ENCODE measurements at places on chromosomes 11 and 22.
A peak's percentile ranks its signal among the peaks of the same experiment; 100 is the strongest.

GRCh38 chr11:17188675-17189074, 19.1 kb downstream of the PIK3C2A start:
- DNase-seq = no peak

DNA sequence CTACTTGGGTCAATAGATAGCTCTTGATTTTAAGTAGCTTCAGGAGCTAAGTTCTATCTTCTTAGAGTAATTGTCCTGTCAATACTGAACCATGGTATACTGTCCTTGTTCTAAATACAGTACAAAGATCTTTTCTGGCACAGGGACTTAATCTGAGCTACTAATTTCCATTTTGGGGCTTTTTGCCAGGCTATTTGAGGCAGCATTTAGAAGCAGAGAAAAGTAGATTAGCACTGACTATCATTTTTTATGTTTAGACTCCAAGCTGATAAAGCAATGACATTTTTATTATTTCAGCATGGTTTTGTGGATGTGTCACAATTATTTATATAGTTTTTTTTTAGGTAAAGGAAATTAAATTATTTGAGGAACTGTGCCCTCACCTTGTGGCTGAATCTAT, 163.2 kb downstream of the FAT3 start:
- DNase-seq = no peak

DNA sequence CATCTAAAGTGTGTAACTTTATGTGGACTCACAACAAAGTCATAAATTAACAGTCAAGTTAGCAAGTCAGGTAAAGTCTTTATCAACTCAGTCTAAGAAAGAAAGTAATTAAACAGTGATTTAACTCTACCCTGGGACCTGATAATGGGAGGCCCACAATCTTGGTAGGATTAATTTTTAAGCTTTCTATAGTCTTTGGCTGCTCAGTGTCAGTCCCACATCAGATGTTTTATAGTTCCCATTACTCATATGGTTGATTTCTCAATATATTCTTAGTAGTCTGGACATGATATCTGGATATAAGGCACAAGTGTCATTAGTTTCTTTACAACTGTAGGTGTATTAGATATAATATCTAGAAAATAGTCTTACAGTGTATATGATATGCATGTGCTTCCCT, 38.5 kb upstream of the SCN3B start:
- DNase-seq = no peak

DNA sequence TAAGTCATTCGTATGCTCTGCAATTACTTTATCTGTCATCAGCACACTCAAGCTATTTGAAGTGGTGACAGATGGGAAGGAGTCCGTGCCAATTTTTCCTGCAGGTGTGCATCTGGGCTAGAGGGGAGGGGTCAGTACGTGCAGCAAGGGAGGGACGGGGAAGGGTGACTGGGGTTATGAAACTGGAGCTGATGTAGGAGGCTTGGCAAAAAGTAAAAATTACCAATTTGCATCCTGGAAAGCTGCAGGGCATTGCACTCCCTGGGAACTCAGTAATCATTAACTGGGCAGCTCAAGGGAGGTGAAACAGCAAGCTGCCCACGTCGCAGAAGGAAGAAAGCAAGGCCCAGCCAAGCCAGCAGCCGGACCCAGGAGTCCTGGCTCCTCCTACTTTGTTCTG, 87.1 kb upstream of the TMEM45B start:
- DNase-seq = no peak

- DNase-seq = no peak
Measured at GRCh38 chr22:44572414-44573207, 74.6 kb upstream of the RTL6 start.

DNA sequence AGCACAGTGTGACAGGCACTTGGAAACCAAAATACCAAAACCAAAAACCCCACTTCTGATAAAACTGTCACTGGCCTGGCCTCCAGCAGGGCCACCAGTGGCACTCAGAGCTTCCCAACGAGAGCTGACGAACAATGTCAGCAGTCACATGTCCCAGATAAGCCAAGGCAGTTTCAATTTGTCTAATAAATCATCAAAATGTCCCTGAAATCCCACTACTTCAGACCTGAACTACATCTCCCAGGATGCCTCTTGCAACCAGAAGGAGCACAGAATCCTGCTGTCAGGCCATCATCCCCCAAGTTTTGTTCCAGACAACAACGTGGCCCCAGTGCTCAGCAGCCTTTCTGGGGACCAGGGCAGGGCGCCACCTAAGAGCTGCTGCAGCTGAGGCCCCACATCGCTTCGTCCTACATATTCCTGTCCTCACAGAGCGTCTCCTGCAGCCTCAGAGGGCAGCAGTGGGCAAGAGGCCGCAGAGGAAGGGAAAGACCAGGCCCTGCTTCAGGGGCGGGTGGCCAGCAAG, 25.1 kb downstream of the LRFN4 start:
- DNase-seq = peak; percentile 27

DNA sequence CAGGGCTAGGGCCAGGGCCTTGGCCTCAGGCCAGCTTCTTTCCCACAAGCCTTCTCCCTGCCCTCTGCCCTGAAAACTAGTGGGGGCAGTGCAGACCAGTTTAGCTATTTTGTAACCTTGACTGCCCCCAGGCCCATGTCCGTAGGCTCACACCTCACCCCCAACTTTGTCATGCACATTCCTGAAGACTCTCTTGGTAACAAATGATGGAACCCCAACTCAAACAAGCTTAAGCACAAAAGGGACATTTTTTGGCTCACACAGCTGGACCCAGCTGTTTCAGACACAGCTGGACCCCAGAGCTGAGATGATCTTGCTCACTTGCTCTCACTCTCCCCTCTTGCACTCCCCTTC, 46.6 kb downstream of the KCNQ1OT1 start:
- no peak for DNase-seq

DNA sequence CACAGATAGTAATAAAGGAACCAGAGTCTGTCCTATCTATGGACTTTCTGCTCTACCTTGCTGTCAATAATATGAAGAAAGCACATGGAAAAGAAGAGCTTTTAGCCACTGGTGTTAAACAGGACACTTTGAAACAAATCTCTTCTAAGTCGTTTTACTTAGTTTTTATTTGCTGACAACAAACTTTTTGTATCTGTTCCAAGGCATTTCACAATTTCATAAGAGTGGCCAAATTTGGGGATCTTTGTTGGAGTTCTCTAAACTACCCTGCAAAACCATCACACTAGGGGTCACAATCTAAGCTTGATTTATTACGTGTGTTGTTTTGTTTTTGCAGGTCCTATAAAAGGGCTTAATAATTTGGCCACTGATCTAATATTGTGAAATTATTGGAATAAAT, 54.4 kb downstream of the BBOX1 start:
- no peak for DNase-seq
